NCI-H460 (cell line): ENCODE measurements at places on chromosomes 11 and 22.

GRCh38 chr11:71153005-71153390 lies 99.4 kb downstream of the SHANK2 start:
- no peak for DNase-seq

DNA sequence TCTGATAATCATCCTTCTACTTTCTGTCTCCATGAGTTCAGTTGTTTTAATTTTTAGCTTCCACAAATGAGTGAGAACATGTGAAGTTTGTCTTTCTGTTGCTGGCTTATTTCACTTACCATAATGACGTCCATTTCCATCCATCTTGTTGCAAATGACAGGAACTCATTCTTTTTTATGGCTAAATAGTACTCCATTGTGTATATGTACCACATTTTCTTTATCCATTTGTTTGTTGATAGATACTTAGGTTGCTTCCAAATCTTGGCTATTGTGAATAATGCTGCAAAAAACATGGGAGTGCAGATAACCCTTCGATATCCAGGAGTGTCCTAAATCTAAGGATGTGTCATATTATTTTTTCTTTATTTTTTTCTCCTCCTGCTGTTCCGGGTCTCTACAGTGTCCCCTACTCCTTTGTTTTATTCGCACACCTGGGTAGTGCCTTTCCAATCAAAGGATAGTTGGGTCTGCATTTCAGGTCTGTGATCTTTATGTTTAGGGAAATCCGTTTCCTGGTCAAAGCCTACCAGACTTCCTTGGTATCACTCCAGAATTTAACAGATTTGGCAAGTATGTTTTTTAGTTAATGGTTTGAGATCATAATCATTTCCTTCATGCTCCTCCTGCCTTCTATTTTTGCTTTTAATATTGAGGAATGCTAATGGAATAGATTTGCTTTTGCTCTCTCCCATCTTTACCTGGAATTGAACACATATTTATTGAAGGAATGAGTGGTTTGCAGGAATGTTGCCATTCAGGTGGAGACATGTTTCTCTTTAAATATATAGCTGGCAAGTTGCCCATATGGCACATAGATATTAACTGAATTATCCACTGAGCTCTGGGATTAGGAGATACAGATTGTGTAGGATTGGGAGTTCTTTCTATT lies 53.7 kb downstream of the ARHGEF12 start:
- DNase-seq: no peak

DNA sequence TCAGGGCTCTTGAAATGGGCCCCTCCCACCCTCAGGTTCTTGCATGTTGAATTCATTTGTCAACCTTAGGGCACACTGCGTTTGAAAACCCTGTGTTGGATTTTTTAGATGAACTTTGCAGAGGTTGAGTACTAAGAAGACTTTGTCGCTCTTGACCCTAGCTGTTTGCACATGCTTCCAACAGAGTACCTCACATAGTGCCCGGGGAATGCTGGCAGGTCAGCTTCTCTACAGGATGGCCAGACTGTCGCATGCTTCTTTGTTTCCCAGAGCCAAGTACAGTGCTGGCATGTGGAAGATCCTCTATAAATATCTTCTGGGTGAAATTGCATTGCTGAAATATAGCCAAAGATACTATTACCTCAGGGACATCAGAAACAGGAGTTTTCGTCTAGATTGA lies 59.9 kb downstream of the FAT3 start:
- DNase-seq: no peak

GRCh38 chr11:99631618-99632017 lies 610.9 kb downstream of the CNTN5 start:
- no peak for DNase-seq

- no peak for DNase-seq
Measured at GRCh38 chr22:25447067-25447685, 117.3 kb upstream of the GRK3 start.

DNA sequence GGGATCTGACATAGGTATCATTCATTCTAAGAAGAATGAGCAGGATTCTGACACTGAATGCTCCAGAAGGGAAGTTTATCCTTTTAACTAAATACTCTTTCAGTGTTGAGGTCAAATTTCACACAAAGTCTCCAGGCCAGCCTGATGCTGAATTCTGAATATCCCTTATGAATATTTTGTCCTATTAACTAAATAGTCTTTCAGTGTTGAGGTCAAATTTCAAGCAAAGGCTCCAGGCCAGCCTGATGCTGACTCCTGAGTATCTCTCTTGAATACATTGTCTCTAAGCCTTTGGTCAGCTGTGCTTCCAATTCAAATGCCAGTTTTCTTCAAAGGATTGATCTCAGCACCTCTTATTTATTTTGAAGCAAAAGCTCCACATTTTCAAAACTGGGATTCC lies 676.8 kb downstream of the NTM start:
- DNase-seq: no peak

DNA sequence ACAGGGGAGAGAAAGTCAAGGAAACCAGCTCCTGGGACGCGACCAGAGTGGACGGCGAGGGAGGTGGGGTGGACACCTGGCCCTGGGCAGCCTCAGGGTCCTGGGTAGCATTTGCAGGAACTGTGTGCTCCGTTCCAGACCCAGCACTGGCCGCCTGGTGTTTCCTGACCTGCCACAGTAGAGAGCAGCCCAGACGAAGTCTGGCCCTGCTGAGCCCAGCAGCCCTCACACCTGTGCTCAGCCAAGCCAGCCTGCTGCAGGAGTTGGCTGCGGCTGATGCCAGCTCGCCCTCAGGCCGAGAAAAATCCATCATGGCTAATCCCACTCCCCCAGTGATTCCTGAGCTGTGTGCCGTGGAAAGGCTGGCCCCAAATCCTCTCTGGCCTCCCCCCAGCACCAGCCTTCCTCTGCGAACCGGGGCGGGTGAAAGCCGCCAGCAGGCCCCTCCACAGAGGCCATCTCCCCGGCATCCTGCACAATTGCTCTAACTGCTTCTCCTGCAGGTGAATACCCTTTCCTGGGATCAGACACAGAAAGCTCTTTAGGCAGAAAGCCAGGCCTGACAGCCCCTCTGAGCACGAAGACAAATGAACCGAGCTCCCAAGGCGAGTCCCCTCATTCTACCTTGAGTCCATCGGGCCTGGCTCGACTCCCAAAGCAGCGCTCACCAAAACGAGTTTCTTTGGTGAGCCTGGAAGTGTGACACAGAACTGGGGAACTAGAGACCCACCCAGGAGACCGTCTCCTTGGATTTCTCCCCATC lies 88.6 kb downstream of the RTL6 start:
- no peak for DNase-seq

- no peak for DNase-seq
Measured at GRCh38 chr11:57792870-57793269, 31.3 kb downstream of the CTNND1 start.

DNA sequence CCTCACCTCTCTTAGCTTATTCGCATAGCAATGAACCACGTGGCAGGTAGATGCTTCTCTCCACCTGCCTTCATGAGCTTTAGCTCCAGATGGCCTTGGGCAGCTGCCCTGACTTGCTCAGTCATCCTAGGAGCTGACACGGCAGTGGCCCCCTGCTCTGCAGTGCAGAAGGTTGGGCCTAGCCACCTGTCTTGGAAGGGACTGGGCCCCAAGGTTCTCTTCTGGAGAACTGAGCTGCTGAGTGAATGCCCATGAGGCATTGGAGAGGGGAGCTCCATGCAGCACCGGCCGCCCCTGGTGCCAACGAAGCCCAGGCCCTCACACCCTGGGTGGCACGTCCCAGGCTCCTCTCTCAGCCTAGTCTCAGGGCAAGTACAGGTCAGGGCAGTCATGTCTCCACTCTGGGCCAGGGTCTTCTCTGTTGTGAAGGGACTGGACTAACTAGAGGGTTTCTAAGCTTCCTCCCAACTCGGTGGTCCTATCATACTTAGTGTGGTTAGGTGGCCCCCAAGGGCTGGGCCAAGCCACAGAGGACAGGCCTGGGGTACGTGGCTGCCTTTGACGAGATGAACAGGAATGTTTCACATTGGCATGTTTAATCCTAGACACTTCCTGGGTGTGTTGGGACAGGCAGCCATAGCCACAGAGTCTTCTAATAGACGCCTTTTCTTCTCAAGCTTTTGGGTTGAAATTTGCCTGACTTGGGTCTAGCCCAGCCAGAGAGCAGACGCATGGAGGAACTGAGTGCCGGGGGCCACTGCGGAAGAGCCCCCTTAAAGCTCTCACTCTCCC lies 47.9 kb downstream of the ALX4 start:
- DNase-seq: no peak

- DNase-seq: no peak
Measured at GRCh38 chr11:83502041-83502440, 215.9 kb upstream of the CCDC90B start.

DNA sequence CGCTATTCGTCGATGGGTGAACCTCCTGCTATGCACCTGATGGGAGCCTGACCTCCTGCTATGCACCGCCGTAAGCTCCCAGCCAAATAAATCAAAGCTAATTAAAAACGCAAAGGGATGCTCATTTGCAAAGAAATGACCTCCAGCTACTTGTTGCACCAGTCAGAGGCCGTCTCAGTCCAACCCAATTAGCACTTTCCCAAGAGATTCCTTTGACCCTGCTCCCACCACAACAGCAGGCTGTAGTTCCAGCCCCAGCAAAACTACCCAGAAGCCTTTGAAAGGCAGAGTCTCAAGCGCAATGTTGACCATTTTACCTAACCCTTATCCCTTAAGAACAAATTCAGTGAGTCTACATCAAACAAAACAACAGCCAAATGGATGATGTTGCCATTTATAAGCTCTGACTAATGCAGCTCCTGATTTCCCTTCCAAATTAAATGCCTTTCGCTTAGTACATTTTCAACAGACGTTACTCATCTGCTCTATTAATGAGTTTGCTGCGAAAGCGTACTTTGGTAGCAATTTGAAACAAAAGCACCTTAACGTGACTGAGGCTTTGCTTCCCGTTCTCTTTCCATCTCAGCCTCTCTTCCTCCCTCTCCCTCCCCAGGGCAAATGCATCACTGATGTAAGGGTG lies 17.2 kb upstream of the BSX start:
- DNase-seq: no peak

DNA sequence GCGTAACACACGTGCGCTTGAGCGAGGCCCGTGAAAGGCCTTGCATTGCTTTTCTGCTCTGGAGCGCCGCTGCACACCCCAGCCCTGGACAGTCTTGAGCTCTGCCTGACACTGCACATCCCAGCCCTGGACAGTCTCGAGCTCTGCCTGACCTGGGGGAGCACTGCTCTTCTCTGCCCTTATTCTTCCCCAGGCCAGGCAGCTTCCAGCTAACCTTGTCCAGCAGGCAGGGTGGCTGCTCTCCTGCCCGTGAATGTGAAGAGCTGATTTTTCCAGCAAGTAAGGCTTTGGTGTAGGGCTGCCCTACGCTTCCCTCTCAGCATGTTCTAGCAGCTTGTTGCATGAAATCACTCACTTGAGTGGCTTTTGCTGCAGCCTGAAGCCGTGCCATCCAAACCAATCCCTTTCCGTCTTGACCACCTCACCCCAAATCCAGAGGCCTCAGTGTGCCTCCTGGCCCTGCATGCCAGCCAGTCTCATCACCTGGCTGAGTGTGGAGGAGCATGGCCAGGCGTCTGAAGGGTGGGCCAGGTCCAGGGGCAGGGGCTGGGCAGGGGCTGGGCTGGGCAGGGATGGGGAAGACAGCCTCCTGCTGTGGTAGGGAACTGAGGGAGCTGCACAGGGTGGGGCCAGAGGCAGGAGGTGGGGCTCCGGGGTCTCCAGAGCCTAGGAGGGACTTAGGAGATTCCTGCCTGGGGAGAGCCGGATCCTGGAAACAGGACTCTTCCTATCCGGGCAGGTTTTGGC lies 89.5 kb upstream of the B3GAT1 start:
- DNase-seq: no peak

GRCh38 chr11:13762718-13763117 lies 94.2 kb downstream of the FAR1 start:
- DNase-seq: no peak

GRCh38 chr11:70483077-70483861 lies 84.9 kb downstream of the CTTN start:
- DNase-seq: no peak

DNA sequence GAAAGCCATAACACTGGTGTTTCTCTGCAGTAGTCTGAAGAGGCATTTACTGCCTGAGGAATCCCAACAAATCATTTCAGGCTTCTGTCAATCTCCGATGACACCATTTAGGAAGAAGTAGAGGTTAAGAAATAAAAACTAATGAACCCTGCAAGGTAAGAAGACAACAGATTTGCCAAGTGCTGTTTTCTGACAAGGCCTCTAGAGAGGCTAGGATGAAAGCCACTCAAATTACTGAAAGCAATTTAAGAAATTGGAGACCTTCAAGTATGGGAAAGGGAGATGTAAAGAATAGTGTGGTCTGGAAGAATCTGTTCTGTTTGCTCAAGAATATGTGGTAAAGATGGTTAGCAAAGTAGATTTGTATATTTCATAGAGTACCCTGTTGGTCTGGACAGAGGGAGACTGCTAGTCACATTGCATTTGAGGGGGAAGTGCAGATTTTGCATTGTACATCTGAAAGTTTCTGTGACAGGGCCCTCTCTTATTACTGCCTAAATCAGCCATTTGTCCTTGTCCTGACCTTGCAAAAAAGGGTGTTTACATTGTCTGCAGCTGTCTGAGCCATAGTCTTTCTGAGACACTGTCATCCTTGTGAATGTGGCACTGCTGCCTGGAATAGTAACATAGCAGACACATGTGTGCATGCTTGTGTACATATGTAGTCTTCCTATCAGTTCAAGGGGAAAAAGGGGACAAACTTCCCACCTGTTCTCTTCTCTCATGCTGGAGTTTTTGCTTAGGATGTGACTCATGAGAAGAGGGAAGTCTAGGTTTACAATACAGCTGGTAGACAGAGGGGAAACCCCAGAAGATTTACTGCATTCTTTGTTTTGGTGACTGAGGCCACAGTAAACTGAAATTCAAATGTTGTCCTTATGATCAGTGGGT lies 640.2 kb upstream of the KIRREL3 start:
- DNase-seq: no peak

DNA sequence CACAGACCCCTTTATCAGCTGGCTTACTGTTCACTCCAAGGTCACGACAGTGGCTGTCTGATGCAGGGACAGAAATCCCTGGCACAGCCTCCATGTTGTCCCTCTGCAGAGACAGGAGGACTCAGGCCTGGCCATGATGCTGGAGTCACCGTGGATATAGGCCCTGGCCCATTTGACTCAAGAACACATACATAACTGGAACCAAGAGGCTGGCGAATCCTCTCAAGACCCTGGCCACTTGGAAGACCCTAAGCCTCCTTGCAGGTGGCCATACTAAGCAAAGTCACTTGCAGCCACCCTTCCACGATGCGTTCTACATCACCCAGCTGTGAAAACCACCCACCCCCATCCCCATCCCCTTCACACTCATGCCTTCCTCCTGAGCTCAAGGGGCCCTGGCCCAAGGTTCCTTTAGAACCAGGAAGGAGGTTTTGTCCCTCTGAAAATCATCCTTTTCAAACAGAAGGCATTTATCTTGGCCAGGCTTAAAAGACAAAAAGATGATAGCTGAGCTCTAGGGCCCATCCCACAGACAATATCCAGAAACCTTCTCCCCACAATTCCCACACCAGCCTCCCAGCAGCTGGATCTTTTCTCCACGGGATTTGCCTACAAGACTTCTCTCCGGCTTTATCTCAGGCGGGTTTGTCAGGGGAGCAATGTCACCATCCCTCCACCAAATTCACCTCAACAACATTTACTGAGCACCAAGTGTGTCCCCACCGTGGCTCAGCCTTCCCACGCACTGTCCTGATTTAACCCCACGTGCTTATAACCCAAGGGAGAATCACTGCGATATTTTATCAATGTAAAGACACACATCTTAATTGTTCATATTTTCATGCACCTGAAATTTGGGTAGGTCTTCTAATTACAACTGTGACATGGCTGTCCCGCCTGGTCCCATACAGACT lies 123.4 kb upstream of the SERPIND1 start:
- DNase-seq: no peak
